Stimulated activated CD4-positive, alpha-beta T cell treated with anti-CD3 and anti-CD28 coated beads, Interleukin-4, amount 100 ng/mL, for 1 hour (primary cell): ENCODE measurements at places on chromosomes 12 and 14.

DNA sequence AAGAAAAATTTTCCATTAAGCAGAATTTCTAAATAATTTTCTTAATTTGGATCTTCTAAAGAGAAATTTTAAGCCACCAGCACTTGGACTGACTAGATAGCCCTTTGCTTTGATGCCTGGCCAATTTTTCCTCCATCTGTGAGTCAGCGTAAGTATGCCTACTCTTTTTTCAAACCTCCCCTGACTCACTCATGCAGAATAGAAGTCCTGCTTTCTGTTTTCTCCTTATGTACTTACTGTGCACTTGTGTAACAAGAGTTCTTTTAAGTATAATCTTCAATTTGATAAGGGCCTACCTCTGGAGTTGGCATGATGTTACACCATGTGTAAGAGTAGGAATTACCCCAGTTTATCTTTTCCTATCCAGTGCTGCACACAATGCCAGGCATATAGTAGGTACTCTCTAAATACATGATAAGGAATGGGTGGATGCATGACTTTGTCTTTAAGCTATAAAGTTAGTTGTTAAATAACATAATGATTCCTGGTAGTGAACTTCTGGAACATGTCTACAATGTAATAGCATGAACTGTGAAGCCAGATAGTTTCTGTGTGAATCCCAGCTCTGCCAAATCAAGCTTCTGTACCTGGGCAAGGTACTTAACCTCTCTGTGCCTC lies 329.6 kb downstream of the TMTC2 start:
- no peak for DNase-seq

- peak; percentile 58 for DNase-seq
Measured at GRCh38 chr12:57452937-57453509, 2.1 kb upstream of the INHBE start.

GRCh38 chr12:57845478-57846284 lies 848 bp downstream of the CTDSP2 start:
- DNase-seq, result peak; percentile 71

- DNase-seq, result no peak
Measured at GRCh38 chr12:48838048-48838447, 13.9 kb downstream of the DDX23 start.

GRCh38 chr12:11563785-11564739 lies 85.4 kb upstream of the ETV6 start:
- DNase-seq, result no peak

- peak; percentile 56 for DNase-seq
Measured at GRCh38 chr12:131830914-131831571, 2.9 kb downstream of the MMP17 start.

- DNase-seq, result no peak
Measured at GRCh38 chr12:67701121-67701520, 52.6 kb downstream of the DYRK2 start.

DNA sequence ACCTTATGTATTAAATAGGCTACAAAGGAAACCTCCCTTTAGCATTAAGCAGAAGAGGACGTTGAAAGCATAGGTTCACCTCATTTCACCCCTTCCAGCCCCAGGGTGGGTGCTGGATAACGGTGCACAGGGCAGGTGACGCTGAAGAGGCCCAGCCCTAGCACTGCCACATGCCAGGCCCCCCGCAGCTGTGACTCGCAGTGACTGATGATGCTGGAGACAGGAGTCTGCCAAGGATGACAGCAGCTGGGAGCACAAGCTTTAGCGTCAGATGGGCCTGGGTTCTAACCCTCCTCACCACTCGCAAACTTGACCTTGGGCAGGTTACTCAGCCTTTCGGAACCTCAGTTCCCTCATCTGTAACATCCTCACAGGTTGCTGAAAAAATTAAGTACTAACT lies 76.7 kb downstream of the TBK1 start:
- no peak for DNase-seq

- no peak for DNase-seq
Measured at GRCh38 chr14:88049936-88050335, 45.0 kb downstream of the GPR65 start.

GRCh38 chr12:68374307-68374982 lies 42.3 kb upstream of the MDM1 start:
- peak; percentile 39 for DNase-seq

- no peak for DNase-seq
Measured at GRCh38 chr14:67418401-67419191, 6.6 kb upstream of the PLEK2 start.

DNA sequence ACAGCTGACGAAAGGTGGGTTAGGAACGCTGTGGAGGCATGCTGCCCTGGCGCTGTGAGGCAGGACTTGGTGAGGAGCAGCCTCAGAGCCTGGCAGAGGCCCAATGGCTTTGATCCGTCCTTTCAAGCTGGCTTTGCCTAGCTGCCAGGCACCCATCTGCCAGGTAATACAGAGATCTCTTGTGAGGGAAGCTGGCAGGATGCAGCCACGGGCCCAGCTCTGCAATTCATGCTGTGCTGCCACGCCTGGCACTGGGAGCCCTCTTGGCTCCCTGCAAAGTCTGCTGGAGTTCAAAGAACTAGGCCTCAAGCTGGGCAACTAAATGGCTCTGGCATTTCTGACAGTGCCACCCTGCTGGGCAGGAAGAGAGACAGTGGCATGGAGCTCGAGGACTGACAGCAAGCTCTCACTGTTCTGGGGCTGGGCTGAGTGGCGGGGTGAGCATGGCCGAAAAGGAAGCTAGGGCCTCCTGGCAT lies 18.7 kb downstream of the IQSEC3 start:
- DNase-seq, result no peak

GRCh38 chr12:132441871-132442863 lies 47.8 kb upstream of the FBRSL1 start:
- DNase-seq, result no peak

DNA sequence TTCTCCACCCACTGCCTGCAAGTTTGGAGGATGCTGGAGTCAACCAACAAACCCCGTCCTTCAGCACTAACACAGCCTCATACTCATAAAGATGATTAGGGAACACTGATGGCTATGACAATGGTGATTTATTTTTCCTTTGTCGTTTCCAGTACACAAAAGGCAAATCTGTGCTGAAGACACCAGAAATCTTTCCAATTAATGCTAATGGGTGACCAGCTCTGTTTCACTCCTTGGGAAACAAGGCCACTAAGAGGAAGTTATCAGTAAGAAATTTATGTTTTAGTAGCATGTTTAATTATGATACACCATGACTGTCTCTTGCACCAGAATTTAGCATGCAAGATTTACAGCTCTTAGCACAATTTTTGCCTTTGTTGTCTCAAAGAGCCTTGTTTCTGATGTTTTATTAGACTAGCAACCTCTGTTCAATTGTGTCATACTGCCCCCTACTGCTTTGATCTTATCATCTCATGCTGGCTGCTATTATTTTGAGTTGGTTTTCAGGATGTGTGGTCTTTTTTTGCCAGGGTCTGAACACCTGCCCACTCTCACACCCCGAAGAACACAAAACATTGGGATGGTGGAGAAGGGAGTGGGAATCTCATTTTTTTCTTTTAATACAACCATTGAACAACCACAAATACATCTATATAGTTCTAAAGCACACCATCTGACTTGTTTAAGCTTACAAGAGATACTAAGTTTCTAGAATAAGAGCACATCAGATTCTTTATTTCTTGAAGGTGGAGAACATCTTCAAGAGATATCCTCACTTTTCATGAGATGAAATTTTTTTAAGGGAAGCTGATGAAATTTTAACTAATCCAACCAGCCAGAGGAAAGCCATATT lies 160.9 kb downstream of the SPTSSA start:
- DNase-seq, result no peak

DNA sequence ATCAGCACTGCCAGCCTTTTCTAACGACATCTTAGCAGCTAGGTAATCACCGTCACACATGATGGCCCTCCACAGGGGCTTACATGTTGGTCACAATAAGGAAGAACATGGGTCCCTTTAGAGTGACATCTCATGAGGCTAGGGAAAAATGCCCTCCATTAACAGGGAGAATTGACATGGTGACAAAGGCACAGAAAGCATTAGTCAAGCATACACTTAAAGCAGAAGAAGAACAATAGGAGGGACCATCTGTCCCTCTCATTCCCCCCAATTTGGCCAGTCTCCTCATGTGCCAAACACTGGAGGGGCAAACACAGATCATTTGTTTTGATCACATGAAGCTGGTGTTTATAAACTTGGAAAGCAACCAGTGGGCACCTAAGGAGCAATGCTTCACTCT lies 78.0 kb downstream of the GRIP1 start:
- DNase-seq, result no peak

DNA sequence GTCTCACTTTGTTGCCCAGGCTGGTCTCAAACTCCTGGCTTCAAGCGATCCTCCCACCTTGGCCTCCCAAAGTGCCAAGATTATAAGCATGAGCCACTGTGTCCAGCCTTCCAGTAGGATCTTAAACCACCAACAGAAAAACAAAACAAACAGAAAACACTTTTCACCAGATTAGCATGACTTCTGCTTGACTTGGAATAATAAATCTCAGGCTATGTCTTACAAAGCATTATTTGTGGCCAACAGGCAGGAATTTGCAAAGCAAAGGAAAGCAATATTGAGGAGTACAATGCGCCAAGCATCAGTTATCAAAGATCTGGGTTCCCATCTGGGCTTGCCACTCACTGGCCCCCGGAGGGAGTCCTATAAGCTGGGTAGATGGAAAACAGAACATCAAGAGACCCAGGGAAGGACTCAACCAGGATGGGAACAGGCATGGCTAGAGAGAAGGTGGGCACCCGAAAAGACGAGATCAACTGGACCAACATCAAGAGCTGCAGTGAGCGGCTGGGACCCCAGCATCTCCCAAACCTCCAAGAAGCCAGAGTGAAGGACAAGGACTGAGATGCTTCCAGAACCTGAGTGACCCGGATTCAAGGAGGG lies 101.2 kb downstream of the TMEM30B start:
- DNase-seq, result no peak

GRCh38 chr12:112130441-112130998 lies 5.2 kb downstream of the TRAFD1 start:
- no peak for DNase-seq

DNA sequence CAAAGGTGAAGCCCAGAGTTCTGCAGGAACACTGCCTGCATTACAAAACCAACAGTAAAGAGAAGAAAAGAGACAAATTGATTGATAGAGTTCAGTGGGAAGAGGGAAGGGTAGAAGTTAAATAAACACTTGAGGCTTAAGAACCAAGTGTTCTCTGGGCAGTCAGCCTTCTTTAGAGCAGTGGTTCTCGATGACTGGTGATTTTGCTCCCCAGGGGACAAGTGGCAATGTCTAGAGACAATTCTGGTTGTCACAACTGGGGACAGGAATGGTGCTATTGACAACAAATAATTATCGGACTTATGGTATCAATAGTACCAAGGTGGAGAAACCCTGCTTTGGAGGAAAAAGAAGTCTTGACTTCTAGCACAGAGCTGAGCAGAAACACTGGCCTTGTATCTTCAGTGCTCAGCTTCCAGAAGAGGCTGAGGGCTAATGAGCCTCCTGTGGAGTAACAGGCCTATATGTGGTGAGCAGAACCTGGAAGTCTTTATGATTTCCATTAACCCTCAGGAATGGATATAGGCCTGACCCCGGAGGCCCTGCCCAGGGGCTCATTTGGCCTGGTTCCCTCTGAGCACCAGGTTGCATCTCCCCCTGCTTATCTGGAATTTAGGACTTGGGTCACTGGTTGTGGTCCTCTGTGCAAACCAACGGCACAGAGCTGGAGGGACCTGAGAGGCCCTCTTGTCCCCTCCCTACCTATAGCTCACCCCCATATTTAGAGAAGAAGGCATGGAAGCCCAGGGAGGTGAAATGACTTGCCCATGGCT lies 204.6 kb upstream of the PWP1 start:
- DNase-seq, result no peak

GRCh38 chr12:114404926-114405518 lies 922 bp downstream of the TBX5 start:
- no peak for DNase-seq

DNA sequence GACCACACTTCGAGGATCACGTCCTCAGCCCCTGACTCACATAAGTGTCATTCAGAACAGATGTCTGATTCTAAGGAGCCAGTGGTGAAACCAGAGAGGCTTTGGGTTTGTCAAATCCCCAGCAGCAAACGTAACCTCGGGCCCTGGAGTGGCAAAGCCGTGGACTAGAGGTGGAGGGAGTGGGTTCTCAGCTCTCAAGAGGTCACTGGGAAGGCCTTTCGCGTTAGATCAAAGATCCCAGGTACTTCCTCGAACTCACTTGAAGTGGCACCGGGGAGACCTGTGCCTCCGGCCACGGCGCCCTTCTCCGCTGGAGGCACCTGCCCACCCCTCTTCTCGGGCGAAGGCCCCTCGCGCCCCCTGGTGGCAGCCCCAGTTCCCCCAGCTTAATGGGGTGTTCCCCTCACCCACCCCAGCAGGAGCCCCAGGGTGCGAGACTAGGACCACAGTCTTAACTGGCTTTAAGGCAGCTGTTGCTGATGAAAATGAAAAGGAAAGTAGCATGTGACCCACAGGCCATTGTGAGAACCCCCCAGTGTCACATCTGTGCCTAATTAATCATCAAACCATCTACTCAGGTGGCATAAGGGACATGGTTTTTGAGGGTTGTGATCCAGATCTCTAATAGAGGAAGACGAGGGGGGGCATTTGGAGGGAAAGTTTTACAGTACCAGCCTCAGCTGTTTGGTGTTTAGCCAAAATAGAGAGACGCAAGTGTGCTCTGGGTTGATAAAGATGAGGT lies 672 bp upstream of the ESR2 start:
- peak; percentile 87 for DNase-seq

GRCh38 chr12:57033431-57033830 lies 16.5 kb downstream of the MYO1A start:
- DNase-seq, result no peak

DNA sequence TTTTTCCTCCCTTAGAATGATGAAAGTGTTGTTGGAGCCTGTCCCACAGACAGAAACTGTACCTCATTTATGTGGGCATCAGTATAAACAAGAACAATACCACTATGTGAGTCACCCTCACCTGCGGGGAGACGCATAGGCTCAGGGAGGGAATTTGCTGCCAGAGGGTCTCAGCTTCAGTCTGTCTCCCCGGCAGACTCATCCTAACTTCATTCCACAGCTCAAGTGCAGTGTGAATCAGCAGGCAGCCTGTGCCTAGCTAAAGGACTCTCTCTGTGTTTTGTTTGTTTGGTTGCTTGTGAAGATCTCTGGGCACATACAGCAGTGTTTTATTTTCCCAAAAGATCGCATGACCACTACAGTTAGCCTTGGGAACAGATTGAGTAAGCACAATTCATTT lies 98.9 kb downstream of the PRKCH start:
- DNase-seq, result peak; percentile 17

- DNase-seq, result no peak
Measured at GRCh38 chr12:74111688-74112360, 425.8 kb upstream of the ATXN7L3B start.

DNA sequence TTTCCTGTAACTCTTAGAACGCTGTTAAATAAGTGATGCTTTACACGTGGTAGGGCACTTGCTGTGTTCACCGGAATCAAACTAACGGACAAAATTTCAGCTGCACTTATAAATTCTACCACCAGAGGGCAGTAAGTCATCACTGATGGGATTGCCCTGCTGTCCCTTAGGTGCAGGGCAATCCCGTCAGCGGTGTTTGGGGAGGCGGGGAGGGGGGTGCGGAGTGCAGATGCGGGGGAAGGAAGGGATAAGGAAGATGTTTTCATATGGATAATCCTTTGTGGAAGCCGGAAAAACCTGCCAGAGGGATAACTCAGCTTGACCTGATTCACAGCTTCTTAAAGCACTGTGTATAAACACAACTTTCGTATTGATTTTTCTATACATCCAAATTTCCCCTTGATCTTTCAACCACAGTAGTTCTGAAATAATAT lies 21.7 kb upstream of the SLC10A1 start:
- DNase-seq, result peak; percentile 8
